ENCODE measurements at places on chromosomes 5 and 9.

GRCh38 chr5:10304932-10305331, 2.8 kb downstream of the CMBL start:
- DNase-seq = no peak

DNA sequence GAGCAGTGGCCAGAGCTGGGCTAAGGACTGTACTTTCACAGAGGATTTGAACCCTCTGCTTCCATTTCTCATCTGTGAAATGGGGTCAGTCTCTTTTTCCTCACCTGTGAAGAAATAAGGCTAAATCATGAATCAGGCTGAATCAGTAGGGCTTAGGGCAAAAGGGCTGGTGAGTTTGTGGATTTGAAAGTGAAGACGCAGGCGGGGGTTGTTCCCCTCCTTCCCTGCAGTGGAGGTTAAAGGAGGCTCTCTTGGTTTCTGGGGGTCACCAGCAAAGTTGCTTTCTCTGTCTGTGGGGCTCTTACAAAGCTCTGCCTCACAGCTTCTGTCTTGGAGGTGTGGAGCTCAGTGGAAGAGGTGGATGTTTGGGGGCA, 17.6 kb upstream of the NDST1 start:
- DNase-seq = no peak

- no peak for DNase-seq
These were observed 40.2 kb downstream of the ACO1 start for GRCh38 chr9:32424616-32425015.

GRCh38 chr5:159669559-159669958, 246.7 kb upstream of the ADRA1B start:
- DNase-seq = no peak

GRCh38 chr5:171825051-171825450, 39.4 kb downstream of the SMIM23 start:
- no peak for DNase-seq

Data from nucleus accumbens (tissue), 56 donors.